ENCODE measurements at places on chromosomes 11 and 22.

GRCh38 chr22:30159561-30160353, 79.5 kb downstream of the HORMAD2 start:
- DNase-seq, result no peak

- DNase-seq, result no peak
Observed at GRCh38 chr11:313787-314553, at the start of gene IFITM1. IFITM1 (plus strand) TSS chr11:314040; CDS start chr11:314171, 131 bp downstream.

- DNase-seq, result no peak
Observed at GRCh38 chr22:44187652-44188230, 7.0 kb downstream of the PARVG start.

GRCh38 chr22:17997456-17997855, 26.9 kb downstream of the MICAL3 start:
- DNase-seq, result no peak

DNA sequence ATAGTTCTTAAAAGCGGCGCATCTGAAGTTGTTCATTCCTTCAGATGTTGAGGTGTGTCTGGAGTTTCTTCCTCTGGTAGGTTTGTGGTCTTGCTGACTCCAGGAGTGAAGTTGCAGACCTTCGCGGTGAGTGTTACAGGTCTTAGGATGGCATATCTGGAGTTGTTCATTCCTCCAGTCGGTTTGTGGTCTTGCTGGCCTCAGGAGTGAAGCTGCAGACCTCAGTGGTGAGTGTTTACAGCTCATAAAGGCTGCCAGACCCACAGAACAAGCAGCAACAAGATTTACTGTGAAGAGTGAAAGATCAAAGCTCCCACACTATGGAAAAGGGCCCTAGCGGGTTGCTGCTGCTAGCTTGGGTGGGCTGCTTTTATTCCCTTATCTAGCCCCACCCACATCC, 201.7 kb upstream of the PDGFD start:
- no peak for DNase-seq

DNA sequence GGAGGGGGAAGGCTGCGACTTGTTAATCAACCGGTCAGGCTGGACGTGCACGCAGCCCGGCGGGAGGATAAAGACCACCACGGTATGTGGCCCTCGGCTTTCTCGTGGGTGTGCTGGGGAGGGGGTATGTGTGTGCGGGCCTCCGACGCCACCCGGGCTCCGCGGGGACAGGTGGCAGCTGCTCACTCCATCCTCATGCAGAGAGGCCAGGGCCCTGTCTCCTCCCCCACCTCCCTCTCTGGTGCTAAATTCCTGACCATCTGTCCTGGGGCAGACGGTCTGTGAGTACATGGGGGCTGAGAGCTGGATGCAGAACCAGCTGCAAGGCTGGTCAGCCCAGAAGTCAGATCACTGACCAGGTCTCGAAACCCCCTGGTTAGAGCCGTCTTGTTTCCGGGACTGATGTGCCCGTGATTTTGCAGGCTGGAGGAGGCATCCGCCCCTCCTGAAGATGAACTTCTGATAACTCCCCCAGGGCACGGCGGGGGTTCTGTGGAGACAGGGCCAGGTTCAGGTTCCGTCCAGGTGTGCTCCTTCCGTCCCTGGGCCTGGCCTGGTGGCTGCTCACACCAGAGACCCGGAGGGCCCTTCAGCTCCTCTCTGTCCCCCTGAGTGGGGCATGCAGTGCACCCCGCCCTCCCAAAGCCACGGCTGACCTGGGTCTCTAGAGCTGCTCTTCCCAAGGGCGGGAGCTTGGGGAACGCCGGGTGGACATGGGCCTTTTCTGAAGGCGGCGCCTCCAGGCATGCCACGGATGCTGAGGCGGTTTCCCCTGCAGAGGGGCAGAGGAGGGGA, 1119.7 kb downstream of the BRD1 start:
- no peak for DNase-seq

GRCh38 chr22:30887453-30887852, 81.1 kb downstream of the MORC2 start:
- no peak for DNase-seq

- no peak for DNase-seq
Observed at GRCh38 chr11:46436113-46436512, 44.5 kb upstream of the CHRM4 start.

DNA sequence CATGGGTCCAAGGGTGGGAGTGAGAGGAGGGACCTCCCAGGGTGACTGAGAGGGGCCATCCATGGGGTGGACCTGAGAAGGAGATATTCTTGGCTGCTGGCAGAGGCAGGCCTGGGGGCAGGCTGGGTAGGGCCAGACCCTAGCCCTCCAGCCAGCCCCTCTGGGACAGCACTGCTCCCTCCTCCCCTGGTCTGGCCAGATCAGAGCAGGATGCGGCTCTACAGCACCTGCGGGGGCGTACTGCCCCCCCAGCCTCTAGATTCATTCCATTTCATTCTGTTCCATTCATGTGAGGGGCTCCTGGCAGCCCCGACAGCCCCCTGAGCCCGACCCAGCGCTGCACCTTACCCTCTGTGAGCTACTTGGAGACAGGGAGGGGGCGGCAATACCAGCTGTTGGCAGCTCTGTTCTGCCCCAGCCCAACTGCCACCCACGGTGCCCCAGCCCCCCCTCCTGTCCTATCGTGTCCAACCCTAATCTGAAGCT, 34.3 kb upstream of the MYRF start:
- DNase-seq, result no peak

- DNase-seq, result no peak
Observed at GRCh38 chr11:2156416-2157182, 4.4 kb downstream of the INS start.
